H4 (cell line): ENCODE measurements at places on chromosomes 16 and 17. TPM values are rescaled to one million over a fixed set of nuclear protein-coding genes. Genes with fewer than 3 reads are reported as not detected.

DDX19B gene
- 17.1 and 17.8 TPM in 2 replicates for total RNA-seq

OTOP2 gene
- total RNA-seq: not detected in 2 replicates

ACSM3 gene
- total RNA-seq: 1.6 and 3.5 TPM in 2 replicates

ASIC2 gene
- total RNA-seq: not detected in 2 replicates

MYH13 gene
- not detected in 2 replicates for total RNA-seq

TSC2 gene
- 11.0 and 15.6 TPM in 2 replicates for total RNA-seq

LRRC46 gene
- total RNA-seq: 0.27 and 0.35 TPM in 2 replicates

COPZ2 gene
- total RNA-seq: 16.9 and 17.4 TPM in 2 replicates

SLX1B gene
- total RNA-seq: 25.2 and 43.6 TPM in 2 replicates

CCL5 gene
- 0.31 TPM in 1 of 2 replicates, not detected in the other for total RNA-seq

OR4D1 gene
- 0.02 TPM in 1 of 2 replicates, not detected in the other for total RNA-seq

BCAR1 gene
- 12.9 and 19.6 TPM in 2 replicates for total RNA-seq
